ENCODE measurements at places on chromosomes 5 and 9.

- DNase-seq, result no peak
Observed at GRCh38 chr5:41978676-41979075, 53.6 kb downstream of the FBXO4 start.

- no peak for DNase-seq
Observed at GRCh38 chr5:137651022-137651421, 84.9 kb downstream of the KLHL3 start.

- no peak for DNase-seq
Observed at GRCh38 chr5:178630475-178630930, 3.7 kb upstream of the CLK4 start.

GRCh38 chr9:106913276-106913675 is 50.3 kb downstream of the ZNF462 start:
- peak; percentile 95 for DNase-seq

DNA sequence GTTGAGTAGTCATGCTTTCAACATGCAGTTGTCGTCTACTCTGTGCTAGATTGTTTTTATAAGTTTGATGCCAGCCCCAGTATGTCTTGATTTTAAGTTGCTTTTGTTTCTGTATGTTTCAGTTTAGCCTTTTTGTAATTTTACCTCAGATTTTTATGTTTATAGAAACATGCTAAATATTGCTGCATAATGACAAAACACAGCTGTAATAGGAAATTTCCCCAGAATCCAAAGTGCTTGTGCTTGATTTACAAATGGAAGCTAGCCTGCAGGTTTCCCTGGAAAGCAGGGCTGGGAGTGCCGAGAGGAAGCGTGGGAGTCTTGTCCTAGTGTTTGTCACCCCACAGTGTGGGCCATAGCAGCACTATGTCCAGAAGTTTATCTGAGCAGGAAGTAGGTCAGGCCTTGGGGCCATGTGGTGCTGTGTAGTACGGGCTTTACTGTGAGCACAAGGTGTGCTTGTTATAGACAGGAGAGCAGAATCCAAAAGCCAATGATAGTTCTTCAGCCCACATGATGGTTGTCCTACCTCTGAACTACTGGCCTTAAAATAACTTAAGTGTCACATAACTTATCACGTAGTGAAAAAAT is 100.0 kb upstream of the NREP start:
- DNase-seq, result no peak

- DNase-seq, result no peak
Observed at GRCh38 chr9:526904-527591, 312.4 kb downstream of the DOCK8 start.

GRCh38 chr5:83683836-83684235 is 36.8 kb downstream of the HAPLN1 start:
- DNase-seq, result no peak

DNA sequence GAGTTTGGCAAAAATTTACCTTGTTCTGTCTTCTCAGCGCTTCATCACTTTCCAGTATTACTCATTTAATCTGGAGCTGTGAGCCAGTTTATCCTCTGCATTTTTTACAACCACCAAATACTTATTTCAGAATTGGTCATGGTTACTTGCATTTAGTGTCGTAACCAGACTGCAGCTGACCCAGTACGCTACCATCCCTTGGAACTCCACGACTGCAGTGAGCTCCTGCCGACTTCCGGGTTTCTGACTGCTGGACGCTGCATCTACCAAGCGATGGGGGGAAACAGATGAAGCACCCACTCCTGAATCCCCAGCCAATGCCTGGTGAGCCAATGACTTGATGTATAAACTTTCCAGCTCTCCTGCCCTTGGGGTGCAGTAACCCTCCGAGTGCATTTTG is 174.4 kb upstream of the PRLR start:
- no peak for DNase-seq

- DNase-seq, result peak; percentile 51
Observed at GRCh38 chr5:135829681-135830383, 4.6 kb upstream of the SLC25A48 start.

- DNase-seq, result no peak
Observed at GRCh38 chr5:167533814-167534795, 757.3 kb upstream of the WWC1 start.

- DNase-seq, result no peak
Observed at GRCh38 chr9:116073826-116074225, 79.8 kb upstream of the PAPPA start.

- DNase-seq, result no peak
Observed at GRCh38 chr5:111776913-111777781, 20.2 kb upstream of the NREP start.

DNA sequence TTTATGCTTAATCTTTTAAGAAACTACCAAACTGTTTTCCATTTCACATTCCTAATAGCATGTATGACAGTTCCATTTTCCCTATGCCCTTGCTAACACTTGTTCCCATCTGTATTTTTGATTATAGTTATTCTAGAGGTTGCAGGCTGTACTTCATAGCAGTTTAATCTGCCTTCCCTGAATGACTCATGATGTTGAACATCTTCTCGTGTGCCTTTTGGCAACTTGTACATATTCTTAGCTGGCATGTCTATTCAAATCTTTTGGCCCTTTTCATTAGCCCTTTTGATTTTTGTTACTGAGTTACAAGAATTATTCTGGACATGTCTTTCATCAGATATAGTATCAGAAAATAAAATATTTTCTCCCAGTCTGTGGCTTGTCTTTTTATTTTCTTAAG is 320.3 kb downstream of the DIRAS2 start:
- DNase-seq, result no peak

DNA sequence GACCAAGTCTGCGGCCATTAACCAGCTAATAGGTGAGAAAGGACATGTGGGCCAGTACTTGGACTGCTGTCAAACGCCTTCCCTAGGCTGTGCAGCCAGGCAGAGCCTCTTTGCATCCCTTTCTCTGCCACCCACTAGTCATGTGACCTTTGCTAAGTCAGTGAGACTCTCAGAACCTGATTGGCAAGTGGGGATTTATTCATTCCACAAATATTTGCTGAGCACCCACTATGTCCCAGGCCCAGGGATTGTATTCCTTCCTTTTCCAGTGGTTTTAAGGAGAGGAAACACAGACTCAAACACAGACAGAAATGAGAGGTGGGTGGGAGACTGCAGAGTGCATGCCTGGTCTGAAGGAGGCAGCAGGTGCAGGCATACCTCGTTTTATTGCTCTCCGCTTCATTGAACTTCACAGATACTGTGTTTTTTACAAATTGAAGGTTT is 71.6 kb upstream of the GALNT10 start:
- DNase-seq, result no peak

- no peak for DNase-seq
Observed at GRCh38 chr5:108747774-108748400, at the start of gene FER. Gene FER (plus strand): TSS chr5:108747897. CDS start chr5:108798183, 50,286 bp downstream.

DNA sequence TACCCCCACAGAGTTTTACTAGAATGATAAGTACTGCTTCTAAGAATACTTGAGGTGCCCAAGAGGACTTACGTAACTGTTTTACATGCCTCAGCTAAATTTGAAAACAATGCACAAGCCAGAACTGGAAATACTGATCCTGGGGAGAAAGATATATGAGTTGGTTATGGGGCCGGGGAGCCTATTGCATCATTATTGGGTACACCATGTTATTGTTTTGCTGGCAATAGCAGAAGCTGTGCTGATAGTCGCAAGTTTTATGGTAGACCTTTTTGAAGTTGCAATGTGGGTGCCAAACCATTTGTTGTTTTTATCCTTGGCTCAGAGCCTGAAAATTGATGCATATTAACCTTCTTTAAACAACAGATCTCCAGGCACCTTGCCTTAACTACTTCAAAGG is 108.4 kb upstream of the DHFR start:
- no peak for DNase-seq
